ENCODE measurements at places on chromosomes 6 and 20.

DNA sequence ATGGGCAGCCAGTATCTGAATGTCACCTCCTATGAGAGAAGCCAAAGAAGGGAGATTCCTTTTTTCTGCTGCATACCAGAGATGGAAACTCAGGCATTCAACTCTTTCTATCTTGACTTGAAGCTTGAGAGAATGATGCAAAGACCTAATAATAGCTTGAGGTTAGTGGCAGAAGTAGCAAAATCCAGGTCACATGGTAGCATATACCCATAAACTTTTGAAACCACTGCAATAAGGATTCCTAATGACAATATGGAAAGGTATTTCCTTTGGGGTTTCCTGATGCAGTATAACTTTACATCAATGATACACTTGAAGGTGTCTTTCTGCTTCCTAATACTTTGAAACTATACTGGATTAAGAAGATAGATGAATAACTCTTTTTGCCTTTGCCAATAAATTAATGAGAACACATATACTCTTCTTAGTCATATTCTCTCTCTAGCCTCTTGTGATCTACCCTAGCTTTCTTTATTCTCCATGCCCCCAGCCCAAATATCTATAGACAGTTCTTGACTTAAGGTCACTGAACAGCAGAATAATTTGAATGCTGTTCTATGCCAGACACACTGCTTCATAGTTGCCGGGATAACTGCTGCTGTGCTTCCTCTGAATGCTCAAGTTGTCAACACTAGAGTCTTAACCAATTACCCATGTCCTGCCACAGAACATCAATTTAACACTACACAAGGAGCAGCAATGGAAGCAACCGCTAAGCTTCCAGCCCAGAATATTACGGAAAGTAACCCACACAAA, 155.5 kb upstream of the SIM1 start:
- no peak for DNase-seq

DNA sequence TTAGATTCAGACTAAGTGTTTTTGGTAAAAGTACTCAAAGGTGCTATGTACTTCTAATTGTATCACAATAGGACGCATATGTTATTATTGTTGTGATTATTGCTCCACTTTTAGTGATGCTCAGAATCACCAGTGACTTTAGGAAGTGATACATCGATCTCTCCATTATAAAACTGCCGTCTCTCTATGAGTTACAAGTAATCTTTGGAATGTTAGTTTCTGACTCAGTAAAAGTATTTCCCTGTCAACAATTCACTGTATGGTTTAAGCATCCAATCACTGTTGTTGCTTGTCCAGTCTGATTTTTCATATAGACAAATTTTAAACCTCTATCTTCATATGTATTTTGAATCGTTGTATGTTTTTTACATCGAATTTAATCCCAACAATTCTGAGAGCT, 9.4 kb downstream of the DCBLD1 start:
- DNase-seq, result no peak

GRCh38 chr20:58471193-58472164, 43.7 kb downstream of the APCDD1L start:
- DNase-seq, result no peak

DNA sequence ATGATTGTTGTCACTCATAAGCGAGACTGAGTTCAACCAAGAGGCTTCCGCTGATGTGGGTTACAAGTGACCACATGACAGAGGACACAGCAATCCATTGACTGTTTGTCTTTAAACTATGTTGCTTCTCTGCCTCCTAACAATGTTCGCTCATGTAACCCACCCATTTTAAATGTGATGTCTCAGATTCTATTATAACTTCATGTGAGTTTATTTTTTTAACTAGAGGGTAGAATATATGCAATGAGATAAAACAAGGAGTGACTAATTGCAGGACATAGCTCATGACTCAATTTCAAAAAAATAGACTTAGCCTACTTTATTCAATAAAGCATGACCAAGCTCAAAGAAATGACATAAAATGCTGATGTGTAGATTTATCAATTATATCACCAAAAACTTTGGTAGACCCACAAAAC, 119.2 kb upstream of the SASH1 start:
- no peak for DNase-seq

DNA sequence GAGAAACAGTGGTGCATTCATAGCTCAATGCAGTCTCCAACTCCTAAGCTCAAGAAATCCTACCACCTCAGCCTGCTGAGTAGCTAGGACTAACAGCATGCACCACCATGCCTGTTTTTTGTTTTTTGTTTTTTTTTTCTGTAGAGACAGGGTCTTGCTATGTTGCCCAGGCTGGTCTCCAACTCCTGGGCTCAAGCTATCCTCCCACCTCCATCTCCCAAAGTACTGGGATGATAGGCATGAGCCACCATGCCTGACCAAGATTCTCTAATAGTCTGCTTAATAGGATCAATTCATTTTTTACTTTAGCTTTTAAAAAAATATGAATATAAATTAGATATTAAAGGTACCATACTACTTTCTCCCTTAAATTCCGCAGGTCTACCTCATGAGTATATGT, 152.3 kb upstream of the BEND3 start:
- no peak for DNase-seq

DNA sequence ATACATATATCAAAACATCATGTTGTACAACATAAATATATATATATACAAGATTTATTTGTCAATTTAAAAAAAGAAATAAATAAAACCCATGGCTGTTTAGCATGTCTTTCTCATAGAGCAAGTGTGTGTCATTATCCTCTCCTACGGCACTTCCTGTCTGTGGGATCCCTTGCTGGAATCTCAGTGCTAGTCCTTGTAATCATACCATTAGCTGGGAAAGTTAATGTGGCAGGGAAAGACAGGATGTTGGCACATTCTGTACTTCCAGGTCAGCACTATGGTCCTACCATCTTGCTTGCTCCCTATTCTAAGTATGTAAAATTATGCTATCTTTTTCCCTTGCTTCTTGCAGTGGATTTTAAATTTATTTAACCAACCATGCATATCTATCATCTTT, 9.5 kb upstream of the SLC17A3 start:
- no peak for DNase-seq

GRCh38 chr20:63968136-63968927, 1.4 kb downstream of the ZNF512B start:
- DNase-seq, result no peak

DNA sequence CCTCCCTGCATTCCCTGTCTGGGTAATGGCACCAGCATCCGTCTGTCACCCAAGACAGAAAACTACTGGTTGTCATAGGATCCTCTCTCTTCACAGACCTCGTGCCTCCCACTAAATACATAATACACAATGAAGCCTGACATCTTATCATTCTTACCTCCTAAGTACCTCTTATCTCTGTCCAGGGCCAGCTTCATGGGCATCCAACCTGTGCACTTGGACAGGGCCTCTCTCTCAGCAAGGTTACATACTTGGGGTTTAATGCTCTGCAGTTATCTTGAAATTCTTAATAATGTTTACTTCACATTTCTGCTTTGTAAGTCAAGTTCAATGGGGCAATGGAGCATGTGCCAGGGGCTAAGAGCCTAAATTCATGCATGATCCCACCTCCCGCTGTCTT, 30.8 kb upstream of the KLHL31 start:
- DNase-seq, result no peak

GRCh38 chr20:35394271-35394670, 17.5 kb downstream of the UQCC1 start:
- DNase-seq, result no peak

- no peak for DNase-seq
These were observed 16.4 kb downstream of the NFATC2 start for GRCh38 chr20:51526106-51526470.

GRCh38 chr6:102774326-102774725, 1380.8 kb downstream of the GRIK2 start:
- no peak for DNase-seq

- no peak for DNase-seq
These were observed 10.3 kb upstream of the PRSS16 start for GRCh38 chr6:27237089-27237803.

GRCh38 chr6:66128243-66128642, 421.2 kb upstream of the EYS start:
- DNase-seq, result no peak

DNA sequence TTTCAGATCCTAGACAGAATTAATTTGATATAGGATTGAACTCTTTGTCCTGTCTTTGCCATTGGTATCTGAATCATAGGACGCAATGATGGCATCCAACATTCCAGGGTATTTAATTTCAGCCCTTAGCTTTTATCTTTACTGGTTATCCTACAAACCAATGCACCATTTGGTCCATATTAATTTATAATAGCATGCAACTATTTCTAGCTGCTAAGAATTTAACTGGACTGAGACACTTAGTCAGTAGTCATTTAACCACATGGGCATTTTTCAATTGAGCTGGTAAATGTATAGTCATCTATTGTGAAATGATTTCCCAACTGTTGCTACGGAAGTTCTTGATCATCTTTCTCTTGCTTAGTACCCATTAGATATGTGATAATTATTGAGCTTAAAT, 141.1 kb downstream of the CD164 start:
- no peak for DNase-seq

DNA sequence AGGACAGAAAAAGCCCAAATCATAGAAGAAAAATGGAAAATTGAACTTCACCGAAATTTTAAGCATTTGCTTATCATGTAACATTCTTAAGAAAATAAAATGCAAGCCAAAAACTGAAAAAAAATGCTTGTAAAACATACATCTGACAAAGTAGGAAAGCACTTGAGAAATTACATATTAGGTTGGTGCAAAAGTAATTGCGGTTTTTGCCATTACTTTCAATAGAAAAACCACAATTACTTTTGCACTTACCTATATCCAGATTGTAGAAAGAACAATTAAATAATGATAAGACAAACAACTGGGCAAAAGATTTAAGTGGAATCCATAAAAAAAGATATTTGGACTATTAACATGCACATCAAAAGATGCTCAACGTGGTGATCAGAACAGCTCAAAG, 146.2 kb downstream of the TBXT start:
- no peak for DNase-seq

Data from activated CD4-positive, alpha-beta T cell treated with anti-CD3 and anti-CD28 coated beads, Interleukin-2, amount 50 U/mL, for 24 hours (primary cell).